NK-92 treated with Interleukin-12 subunit alpha and Interleukin-12 subunit beta, amount 100 ng/mL, for 24 hours (cell line): ENCODE measurements at places on chromosomes 3 and 15.

- no peak for DNase-seq
These were observed 110.1 kb downstream of the PLD1 start for GRCh38 chr3:171700157-171700556.

GRCh38 chr3:160602259-160602658, 36.9 kb upstream of the KPNA4 start:
- DNase-seq: no peak

DNA sequence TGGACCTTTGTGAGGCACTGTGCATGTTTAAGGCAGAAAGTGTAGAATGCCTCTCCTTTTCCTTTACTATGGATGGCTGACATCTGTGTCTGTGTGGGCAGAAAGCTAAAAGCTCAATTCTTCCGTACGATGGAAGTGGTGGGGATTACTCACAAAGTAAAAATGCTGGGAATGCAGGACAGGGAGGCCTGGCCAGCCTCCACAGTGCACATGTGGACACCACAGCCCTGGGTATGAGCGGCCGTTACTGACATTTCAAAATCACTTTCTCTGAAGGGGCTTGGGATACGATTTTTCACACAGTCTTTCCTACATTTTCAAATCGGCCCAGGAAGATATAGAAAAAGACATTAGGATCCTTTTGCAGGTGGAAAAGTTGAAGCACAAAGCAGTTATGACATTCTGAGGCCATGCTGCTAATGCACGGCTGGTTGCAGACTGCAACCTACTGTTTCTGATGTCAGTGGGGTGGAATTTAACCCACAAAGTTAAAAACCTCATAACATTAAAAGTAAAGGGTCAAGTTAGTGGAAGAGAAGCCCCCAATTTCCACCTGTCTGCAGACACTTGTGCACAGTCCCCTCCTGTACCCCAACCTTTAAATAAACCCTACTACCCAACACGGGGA, 27.9 kb downstream of the EHD4 start:
- DNase-seq: no peak

DNA sequence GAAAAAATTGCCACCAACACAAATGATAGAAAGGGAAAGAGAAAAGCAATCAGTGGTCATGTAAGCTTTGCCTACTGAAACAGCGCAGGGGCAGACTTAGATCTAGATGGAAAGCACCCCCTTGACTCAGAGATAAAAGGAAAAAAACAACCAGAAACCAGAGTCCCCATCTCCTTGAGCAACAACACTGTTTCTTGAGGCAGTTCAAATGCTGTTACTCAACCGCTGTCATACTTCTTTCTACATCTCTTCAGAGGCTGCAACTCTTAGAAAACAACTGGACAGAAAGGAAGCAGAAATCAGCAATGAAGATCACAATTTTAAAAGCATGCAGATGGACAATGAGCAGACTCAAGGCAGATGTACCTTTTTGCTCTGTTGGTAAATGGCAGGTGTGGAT, 36.5 kb downstream of the FSIP1 start:
- no peak for DNase-seq

DNA sequence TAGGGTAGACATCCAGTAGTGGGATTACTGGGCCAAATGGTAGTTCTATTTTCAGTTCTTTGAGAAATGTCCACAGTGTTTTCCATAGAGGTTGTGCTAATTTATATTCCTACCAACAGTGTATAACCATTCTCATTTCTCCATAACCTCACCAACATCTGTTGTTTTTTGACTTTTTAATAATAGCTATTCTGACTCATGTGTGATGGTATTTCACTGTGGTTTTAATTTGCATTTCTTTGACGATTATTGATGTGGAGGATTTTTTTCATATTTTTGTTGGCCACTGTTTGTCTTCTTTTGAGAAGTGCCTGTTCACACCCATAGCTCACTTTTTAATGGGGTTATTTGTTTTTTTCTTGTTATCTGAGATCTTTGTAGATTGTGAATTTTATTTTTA, 125.2 kb downstream of the CFAP20DC start:
- DNase-seq: no peak

DNA sequence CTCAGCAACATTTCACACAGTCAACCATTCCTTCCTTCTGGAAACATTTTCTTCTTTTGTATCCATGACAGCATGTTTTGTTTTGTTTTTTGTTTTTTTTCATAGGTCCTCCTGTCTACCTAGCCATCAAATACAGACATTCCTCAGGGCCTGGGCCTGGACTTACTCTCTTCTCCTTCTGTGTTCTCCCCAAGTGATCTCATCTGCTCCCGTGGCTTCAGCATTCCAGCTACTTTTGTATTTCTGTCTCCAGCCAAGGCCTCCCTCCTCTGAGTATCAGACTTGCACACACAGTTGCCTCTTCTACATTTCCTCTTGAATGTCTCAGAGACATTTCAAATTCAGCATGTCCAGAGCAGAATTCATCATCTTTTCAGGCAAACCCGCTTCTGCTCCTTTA, 82.4 kb downstream of the HCN4 start:
- no peak for DNase-seq

DNA sequence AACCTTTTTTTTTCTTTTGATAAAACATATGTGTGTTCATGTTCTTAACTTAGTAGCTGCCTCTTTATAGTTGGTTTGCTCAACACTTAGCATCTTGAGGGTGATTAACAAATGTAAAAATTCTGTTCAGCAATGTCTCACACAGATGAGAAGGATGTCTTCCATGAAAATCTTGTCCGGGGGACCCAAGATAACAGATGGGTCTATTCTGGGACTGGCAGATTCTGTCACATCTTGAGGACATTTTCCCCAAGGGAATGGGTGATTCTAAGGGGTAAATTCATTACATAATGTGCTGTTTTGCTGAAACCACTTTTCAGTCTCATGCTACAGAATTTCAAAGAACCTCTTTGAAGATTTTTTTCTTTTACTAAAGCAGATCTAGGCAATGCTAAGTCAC, 342.2 kb downstream of the IGSF11 start:
- no peak for DNase-seq

- DNase-seq: no peak
These were observed 123.9 kb downstream of the IL20RB start for GRCh38 chr3:137081711-137082110.

- peak; percentile 65 for DNase-seq
These were observed 679 bp downstream of the IQGAP1 start for GRCh38 chr15:90388462-90389380.

GRCh38 chr15:61336026-61336638, 107.0 kb upstream of the RORA start:
- no peak for DNase-seq

DNA sequence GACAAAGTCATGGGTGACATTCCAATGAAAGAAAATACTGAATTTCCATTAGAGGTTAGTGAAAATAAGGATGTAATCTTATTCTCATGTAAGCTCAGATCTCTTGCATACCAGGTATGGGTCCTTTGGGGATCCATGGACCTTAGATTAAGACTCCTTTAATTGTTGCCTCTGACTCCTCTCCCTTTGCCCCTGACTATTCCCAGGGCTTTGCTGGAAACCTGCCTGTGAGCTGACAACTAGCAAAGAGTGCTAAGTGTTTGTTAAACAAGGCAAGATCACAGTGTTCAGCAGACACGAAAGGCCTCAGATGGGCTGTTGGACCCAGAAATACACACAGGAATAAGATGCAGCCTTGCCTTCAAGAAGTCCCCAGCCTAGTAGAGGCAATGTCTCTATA, 32.1 kb downstream of the ACKR2 start:
- no peak for DNase-seq

DNA sequence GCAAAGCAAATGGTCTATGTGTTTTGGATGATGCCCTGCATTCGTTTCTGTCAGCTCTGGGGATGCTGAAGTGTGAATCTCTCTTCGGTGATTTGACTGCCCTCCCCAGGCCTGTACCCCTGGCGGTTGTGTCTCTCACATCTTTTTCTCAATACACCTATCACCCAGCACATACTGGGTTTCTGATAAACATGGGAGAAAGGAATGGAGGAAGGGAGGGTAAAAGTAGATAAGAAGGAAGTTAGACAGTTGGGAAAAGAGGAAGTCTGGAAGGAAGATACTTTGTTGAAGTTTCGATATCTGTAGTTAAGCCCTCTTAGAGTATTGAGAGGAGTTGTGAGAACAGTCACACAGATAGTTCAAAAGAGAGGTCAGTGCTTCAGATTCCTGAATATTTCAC, 35.8 kb upstream of the LRTM1 start:
- no peak for DNase-seq

DNA sequence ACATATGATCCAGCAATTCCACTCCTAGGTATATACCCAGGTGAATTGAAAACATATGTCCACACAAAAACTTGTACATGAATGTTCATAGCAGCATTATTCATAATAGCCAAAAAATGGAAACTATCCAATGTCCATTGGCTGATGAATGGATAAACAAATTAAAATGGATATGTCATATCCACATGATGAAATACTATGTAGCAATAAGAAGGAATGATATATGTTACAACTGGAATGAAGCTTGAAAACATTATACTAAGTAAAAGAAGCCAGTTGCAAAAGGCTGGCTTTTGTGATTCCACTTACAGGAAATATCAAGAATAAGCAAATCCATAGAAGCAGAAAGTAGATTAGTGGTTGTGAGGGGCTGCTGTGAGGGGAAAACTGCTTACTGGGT, 33.7 kb downstream of the BNC1 start:
- DNase-seq: no peak

GRCh38 chr3:134991003-134991402, 195.9 kb downstream of the EPHB1 start:
- DNase-seq: no peak

GRCh38 chr3:183711516-183711915, 13.9 kb downstream of the YEATS2 start:
- no peak for DNase-seq

- DNase-seq: no peak
These were observed 127.4 kb downstream of the PCCB start for GRCh38 chr3:136377508-136377907.

DNA sequence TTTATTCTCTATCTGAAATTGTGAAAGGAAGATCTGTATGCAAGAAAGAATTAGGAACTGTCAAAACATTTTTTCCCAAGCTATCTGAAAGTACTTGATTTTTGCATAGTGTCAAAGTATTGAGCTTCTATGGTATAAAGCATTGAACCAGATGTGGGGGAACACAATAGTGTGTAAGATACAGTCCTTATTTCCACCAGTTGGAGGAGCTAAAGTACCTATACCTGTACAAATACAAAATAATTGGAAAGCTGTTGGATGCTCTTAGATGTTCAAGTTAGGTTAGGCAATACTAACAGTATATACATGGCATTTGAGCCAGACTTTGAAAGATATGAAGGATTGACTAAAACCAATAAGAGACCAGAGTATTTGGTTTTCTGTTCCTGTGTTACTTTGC, 148.4 kb downstream of the B3GALNT1 start:
- no peak for DNase-seq

- no peak for DNase-seq
These were observed 14.4 kb downstream of the NR2F2 start for GRCh38 chr15:96344706-96345559.

GRCh38 chr3:108599677-108600409, 10.3 kb downstream of the DZIP3 start:
- DNase-seq: no peak

GRCh38 chr3:126399756-126400155, 5.0 kb downstream of the CFAP100 start:
- no peak for DNase-seq

- DNase-seq: no peak
These were observed 1.3 kb downstream of the CAMK2N2 start for GRCh38 chr3:184259878-184260723.

GRCh38 chr3:126136428-126137220, 43.8 kb downstream of the ALDH1L1 start:
- no peak for DNase-seq

DNA sequence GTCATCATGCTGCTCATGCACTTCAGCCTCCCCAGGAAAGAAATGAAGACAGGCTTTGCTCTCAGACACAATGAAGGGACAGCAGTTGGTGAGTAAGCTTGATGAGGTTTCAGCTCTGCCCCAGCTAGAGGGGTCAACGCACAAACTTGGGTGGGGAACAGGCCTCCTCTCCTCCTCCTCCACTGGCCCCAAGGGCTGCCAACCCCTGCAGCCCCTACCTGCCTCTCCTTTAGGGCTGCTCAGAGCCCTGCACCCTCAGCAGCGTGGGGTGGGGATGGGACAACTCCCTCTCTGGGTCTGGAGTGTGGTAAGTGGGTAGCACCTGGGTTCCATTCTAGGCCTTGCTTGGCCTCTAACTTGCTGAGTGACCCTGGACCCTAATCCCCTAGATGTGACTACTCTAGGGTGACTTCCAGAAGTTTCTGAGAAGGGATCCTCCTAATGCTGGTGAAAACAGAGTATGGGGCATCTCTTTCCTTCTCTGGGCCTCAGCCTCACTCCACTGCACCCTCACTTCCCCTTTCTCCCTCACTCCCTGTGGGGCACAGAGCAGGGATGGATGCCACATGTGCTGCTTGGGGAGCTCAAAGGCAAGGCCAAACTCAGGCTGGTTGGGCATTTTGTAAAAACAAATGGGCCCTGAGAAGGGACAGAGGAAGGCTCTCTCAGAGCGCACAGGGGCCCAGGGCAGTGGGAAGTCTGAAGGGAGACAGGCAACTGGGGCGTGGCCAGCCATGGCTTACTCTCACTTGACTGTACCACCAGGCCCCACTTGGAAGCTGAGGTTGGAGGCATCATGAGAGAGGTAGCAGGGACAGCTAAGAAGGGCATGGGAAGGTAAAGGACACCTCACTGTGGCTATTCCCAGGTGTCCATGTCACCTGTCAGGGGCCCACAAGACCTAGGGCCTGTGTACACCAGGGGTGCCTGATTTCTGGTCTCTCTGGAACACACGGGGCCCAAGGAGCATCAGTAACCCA, 64.0 kb downstream of the SYNM start:
- no peak for DNase-seq

DNA sequence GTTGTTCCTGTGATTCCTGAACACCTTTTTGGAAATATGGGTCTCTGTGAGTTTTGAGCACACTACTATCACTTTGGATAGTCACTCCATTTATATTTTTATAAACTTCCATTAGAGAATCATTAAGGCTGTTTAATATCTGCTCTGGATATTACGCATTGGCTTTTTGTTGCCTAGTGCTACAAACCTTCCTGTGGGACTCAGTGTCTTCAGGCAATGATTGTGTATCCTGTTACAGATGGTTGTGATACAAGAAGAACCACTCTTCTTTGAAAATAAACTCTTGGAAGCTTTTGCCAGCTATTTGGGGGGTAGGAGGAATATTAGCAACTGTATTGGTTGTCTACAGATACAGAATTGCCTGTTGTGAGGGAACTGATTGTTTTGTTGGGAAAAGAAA, 15.6 kb downstream of the GCSAM start:
- no peak for DNase-seq

GRCh38 chr3:4845882-4846281, 133.4 kb upstream of the BHLHE40 start:
- DNase-seq: no peak

- DNase-seq: no peak
These were observed 256.2 kb upstream of the IL12A start for GRCh38 chr3:159732172-159733111.

GRCh38 chr15:86347245-86347644, 267.6 kb downstream of the AGBL1 start:
- DNase-seq: peak; percentile 31

- DNase-seq: no peak
These were observed 36.8 kb downstream of the HGD start for GRCh38 chr3:120645083-120645845.

- no peak for DNase-seq
These were observed 85.9 kb upstream of the FNDC3B start for GRCh38 chr3:171953301-171954022.
